Dermis blood vessel endothelial cell (primary cell): ENCODE measurements at places on chromosomes 11 and 22. TPM values are rescaled to one million over a fixed set of nuclear protein-coding genes. Genes with fewer than 3 reads are reported as not detected.
A peak's percentile ranks its signal among the peaks of the same experiment; 100 is the strongest.

DNA sequence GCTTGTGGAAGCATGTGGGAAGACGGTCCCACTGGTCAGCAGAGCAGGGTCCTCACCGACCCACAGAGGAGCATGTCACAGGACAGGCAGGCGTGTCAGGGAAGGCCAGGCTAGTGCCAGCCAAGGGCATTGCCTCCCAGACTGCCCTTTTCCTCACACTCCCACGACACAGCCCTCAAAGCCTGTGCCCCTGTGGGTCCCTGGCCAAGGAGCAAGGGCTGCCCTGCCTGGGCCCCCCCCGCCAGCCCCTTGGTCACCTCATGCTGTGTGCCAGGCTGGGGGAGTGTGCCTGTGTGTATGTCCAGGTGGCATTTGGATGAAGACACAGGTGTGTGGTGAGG, 74.7 kb downstream of the MED15 start:
- no peak for DNase-seq

GRCh38 chr22:38900677-38901076, 28.7 kb upstream of the CBX6 start:
- DNase-seq: no peak

DNA sequence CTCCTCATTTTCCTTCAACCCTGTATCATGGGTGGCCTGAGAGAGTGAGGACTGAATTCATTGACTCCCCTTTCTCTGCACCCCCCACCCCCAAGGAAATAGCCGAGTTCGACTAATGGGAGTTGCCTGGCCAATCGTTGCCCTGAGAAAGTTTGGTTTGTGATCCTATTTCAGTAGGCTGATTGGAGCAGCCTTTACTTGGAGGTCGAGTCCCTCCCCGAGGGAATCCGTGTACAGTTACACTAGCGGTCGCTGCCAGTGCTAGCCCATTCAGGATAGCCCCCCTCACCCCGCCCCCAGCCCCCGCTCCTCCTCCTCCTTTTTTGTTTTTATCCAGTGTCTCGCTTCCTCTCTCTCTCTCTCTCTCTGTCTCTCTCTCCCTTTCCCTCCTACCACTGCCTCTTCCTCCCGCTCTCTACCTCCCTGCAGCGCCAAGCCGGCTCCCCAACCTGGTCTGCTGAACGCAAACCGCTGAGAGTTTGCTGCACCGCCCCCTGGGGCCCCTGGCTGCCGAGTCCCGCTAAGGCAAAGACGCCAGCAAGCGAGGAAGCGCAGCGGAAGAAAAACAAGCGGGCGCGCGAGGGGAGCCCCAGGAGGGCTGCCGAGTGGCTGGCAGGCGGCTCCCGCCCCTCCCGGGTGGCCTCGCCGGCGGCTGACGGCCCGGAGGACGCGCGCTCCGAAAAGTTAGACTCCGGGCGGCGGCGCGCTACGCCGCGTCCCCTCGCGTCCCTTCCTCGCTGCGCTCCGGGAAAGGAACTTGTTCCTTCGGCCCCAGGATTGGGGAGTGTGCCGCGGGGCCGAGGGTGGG, at the start of gene GRAMD1B:
GRAMD1B (plus strand) TSS at position 357 of the 808 bp plus-strand sequence. CDS start 524 bp downstream, outside the sequence.
- DNase-seq: peak; percentile 55

GRCh38 chr11:4454021-4454420, 4.9 kb downstream of the OR52K2 start:
- no peak for DNase-seq

The TRPM5 gene
- not detected in 2 replicates for total RNA-seq

- DNase-seq: no peak
Measured at GRCh38 chr11:127073621-127074020, 73.1 kb upstream of the KIRREL3 start.

DNA sequence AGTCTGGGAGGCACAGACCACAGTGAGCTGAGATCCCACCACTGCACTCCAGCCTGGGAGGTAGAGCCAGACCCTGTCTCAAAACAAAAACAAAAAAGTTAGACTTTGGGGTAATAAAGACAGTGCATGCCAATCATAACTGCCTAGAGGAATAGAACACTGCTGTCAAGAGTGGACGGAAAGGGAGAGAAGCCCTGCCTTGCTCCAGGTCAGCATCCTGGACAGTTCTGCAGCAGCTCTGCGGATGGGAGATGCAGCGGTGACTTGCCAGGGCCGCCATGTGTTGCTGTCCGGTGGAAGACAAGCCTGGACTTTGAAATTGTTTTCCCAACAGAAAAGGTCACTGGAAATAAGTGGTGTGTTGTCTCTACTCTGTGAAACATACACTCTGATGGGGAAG, 618.2 kb downstream of the TBC1D22A start:
- DNase-seq: no peak

DNA sequence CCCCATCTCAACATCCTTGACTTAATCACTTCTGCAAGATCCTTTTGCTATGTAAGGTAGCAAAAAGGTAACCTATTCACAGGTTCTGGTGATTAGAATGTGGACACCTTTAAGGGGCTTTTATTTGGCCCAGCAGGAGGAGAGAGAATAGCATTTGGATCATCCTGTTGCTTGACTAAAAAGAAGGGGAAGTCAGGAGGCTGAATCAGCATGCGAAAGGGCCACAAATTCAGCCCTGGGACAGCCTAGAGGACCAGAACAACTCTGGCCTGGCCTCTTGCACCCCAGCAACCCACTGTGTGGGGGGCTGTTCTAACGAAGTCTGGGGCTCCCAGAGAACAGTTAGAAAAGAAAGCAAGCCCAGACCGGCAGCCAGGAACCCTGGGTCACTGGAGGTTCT, 3.2 kb upstream of the HMOX1 start:
- DNase-seq: no peak

GRCh38 chr22:44847892-44848291, 95.5 kb downstream of the ARHGAP8 start:
- DNase-seq: no peak

- no peak for DNase-seq
Measured at GRCh38 chr22:50695421-50696250, 23.0 kb downstream of the SHANK3 start.

DNA sequence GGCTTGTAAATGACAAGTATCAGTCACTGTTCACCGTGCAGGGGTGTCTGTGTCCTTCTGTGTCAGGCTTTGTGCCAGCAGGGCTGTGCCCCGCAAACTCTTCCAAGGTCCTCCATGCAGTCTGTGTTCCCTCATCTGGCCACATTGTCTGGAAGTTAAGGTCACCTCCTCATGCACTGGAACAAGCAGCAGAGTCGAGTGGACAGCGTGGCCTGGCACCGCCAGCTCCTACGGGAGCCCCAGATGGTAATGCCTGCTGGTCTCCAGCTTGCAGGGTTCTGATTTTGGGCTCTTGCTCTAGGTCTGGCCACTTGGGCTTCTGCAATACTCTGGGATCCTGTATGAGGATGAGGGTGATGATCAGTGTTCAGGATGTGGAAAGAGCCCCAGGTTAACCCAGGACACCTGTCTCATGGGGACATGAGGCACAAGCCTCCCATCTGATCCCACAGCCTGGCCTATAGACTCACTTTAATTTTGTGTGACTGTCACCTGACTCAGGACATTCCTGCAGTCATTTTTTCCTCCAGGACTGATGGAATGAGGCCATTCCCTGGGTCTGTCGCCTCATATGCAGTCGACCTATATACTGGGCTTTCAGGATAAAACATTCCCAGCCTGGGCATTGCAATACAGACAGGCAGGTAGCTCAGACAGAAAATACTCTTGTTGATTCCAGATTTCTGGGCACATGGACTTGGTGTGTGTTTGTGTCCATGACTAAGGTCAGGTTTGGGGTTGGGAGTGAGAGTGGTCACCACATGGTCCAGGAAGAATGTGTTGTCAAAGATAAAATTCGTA, 106.3 kb upstream of the TOP3B start:
- DNase-seq: no peak

The THY1 gene
- 0.28 and 1.0 TPM in 2 replicates for total RNA-seq

- no peak for DNase-seq
Measured at GRCh38 chr11:27218421-27219038, 144.5 kb downstream of the CCDC34 start.

- DNase-seq: peak; percentile 97
Measured at GRCh38 chr11:89381094-89381493, 110.1 kb downstream of the NOX4 start.

The PVALB gene
- not detected in 2 replicates for total RNA-seq

DNA sequence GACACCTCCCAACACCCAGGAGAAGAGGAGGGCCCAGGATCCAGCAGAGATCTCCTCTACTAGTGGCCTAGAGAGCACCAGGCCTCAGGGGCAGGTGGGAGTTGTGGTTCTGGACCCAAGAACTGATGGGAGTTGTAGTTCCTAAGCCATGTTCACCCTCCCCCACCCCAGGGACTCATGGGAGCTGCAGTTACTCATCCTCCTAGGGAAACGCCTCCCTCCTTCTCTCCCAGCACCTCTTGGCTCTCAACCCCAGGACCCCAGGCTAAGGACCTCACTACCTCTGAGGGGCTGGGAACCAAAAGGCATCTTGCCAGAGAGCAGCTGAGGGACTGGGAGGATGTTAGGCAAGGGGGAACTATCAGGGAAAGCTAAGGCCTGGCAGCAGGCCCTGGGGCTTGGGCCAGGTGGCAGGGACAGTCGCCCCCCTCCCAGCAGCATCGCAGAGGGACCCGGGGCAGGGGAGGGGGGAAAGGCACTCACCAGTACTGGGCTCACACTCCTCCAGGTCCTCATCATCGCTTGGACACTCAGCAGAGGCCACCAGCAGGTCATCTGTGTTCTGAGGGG, 28.9 kb downstream of the SLC22A12 start:
- DNase-seq: peak; percentile 12

- peak; percentile 51 for DNase-seq
Measured at GRCh38 chr11:12110714-12111548, 541 bp downstream of the MICAL2 start.

- DNase-seq: peak; percentile 88
Measured at GRCh38 chr11:126115816-126116331, 53.2 kb upstream of the CDON start.

DNA sequence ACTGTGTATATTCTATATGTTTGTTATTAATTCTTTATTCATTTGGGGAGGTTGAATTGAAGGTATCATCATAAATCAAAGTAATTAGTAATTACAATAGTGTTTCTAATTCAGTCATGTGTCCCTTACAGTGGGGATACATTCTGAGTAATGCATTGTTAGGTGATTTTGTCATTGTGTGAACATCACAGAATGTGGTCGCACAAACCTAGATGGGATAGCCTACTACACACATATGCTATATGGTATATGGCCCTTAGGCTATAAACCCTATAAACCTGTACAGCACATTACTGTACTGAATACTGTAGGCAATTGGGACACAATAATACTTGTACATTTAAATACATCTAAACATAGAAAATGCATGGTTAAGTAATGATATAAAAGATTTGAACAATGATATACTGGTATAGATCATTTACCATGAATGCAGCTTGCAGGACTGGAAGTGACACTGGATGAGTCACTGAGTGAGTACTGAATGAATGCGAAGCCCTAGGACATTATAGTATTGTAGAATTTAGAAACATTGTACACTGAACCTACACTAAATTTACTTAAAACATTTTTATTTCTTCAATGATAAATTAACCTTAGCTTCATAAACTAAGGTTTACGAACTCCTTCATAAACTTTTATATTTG, 936.2 kb upstream of the CHORDC1 start:
- DNase-seq: no peak

DNA sequence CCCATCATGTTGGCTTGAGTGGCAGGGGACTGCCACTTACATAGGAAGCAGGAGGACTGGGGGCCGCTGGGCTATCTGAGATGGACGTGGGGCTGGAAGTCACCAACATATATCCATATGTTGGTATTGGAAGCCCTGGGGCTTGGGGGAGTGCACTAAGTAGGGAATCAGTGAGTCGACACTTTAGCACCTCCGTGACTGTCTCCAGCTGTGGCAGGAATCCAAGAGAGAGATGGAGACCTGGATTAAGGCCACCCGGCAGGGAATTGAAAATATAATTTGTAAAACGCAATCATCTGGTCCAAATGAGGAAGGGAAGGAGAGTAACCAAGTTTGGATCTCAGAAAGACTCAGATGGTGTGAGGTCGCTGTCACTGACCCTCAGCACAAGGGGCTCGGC, 68.4 kb downstream of the ELFN2 start:
- no peak for DNase-seq

The SLC15A3 gene
- 8.7 and 9.0 TPM in 2 replicates for total RNA-seq

The RAB3IL1 gene
- 9.0 and 9.9 TPM in 2 replicates for total RNA-seq

The OR4P4 gene
- total RNA-seq: not detected in 2 replicates

The TH gene
- not detected in 2 replicates for total RNA-seq

The ARHGAP42 gene
- 6.0 and 13.4 TPM in 2 replicates for total RNA-seq

The TMPRSS6 gene
- not detected in 2 replicates for total RNA-seq

DNA sequence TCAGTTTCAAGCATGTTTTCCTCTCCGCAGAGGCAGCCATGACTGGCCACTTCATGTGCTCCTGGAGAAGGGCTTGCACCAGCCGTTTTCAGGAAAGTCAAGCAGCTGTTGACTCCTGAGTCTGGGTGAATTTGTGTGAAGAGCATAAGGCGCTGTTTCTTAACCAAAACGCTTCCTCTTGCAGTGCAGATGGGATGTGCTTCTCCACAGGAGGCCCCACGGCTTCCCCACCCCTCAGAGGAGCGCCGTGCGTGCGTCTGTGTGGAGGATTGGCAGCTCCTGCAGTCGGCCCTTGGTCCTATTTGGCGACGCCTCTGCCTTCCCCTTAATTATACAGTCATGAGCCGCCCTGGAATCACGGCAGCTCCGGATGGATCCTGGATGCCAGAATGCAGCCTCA, 54.1 kb upstream of the B3GAT1 start:
- DNase-seq: no peak

- no peak for DNase-seq
Measured at GRCh38 chr11:122320671-122321070, 204.7 kb upstream of the BLID start.

The KCNJ11 gene
- 0.65 and 3.6 TPM in 2 replicates for total RNA-seq

DNA sequence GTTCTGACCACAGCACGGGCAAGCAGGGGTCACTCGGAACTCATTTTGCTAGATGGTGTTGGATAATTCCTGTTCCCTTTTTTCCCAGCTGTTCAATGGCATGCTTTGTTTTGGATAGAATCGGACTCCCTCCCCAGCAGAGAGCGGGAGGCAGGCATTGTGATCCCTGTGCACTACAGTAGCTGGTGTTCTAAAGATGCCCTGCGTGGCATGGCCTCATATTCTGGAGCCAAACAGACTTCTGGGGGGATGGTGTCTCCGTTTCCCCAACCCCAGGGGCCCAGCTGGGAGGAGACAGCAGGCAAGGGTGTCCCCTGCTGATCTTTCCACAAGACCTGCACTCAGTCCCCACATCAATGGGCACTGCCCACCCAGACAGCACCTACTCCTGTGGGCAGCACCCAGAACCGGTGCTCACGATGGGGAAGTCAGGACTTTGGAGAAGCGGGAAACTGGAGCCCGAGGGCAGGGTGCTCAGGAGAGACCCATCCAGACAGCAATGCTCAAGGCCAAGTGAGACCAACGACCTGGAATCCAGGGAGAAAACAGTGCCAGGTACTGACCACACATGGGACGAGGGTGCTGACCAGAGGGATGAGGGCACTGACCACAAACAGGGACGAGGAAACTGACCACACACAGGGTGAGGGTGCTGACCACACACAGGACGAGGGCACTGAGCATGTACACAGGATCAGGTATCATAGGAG, 934.9 kb downstream of the BRD1 start:
- DNase-seq: no peak

DNA sequence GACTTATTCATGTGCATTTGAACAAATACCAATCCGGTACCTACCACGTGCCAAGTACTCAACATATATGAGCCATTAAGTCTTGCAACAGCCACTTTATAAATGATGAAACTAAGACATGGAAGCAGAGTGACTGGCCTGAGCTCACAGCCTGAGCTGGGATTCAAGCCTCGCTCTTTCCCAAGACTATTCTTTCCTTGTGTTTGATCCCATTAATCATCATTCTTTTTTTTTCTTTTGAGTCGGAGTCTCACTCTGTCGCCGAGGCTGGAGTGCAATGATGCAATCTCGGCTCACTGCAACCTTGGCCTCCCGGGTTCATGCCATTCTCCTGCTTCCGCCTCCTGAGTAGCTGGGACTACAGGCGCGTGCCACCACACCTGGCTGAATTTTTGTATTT, 119.3 kb downstream of the ABTB2 start:
- no peak for DNase-seq
